ENCODE measurements at places on chromosomes 12 and 14.

DNA sequence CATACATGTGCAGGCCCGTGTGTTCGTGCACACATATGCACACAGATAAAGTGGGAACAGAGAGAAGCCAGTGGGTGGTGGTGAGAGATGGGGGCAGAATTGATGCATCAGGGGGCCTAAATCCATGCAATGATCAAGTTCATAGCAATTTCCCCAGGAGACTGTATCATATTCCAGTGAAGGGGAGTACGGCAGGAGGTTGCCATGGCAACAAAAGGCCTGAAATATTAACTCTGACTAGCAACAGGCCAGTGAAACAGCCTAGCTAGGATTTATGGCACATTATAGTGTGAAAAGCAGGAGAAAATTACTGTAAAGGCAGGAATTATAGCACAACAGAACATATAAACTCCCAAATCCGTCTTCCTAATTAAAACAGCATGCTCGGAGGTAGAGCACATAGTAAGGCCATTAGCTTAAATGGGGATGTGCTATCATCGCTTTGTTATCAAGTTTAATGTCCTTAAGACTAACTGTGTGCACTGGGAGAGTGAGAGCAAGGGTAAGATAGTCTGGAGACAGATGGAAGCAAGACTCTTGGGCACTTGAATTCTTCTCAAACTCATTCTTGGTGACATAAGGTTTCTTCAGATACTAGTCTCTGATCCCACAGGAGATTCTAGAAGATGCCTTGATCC, 806.3 kb downstream of the DIO2 start:
- DNase-seq = no peak

- no peak for DNase-seq
These were observed 66.4 kb downstream of the PTPRR start for GRCh38 chr12:70854138-70854537.

DNA sequence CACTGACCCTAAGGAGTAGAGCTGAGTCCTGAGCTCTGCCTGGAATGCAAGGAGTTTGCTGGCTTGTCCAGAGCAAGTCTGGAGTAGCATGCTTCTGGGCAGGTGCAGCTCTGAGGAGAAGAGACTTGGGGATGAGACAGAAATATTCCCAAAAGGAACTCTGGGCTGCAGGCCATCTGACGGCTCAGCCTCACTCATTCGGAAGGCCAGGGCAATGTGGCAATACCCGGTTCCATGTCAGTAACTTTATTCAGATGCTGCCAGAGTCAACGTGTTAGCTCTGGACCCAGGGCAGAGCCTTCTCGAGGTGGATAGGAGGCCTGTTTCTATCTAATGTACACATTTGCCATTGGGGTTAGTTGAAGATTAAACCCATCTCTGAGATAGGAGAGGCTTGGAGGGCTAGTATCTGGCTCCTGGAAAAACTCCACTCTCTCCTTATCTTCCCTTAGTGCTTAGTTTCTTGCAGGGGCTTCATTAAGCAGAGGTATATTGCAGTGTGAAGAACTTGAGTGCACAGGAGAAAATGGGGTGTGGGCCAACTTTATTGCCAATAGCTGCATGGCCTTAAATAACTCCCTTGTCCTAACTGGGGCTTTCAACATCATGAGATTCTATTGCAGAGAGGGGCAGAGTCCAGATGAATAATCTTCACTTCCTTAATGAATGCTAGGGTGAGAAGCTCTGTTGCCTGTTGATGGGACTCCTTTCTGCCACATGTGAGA, 65.6 kb downstream of the NTF3 start:
- DNase-seq = no peak

DNA sequence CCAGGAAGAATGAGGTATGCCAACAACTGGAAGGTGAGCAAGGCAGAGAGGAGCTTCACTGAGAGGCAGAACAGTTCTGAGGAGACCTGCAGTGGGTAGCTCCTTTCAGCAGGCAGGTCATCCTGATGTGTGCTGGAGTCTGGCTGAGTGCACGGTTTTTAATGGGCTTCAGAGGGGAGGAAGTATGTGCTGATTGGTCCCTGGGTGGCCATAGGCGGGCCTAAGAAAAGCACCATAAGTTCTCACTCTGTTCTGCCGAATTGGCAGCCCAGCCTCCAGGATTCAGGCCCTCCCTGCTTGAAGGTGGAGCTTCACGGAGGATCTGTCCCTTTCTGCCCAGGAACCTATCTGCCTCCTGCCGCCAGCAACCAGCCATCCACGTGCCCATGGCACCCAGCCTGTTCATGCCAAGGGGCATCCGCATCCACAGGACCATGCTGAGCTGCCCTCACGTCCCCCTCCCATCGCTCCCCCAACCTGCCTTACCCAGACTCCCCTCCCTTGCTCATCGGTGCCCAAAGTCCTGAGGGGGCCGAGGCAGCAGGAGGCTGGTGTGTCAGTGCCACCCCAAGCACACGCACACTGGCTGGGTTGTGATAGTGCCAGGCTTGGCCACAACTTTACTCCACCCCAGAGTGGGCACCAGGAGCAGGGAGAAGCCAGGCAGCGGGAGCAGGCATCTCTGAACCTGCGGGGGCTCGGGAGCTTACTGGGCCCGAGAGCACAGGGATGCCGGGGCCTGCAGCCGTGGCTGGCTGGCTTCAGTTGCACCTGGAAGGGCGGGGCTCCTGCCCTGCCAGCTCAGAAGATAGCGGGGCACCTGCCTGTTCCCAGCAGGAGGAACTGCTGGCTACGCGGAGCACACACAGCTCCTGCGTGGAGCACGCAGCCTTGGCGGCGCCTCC, 608.4 kb upstream of the FOXG1 start:
- no peak for DNase-seq

GRCh38 chr12:114266536-114266935, 139.4 kb downstream of the TBX5 start:
- DNase-seq = no peak

GRCh38 chr12:111870706-111871105, 28.7 kb downstream of the MAPKAPK5 start:
- DNase-seq = no peak

DNA sequence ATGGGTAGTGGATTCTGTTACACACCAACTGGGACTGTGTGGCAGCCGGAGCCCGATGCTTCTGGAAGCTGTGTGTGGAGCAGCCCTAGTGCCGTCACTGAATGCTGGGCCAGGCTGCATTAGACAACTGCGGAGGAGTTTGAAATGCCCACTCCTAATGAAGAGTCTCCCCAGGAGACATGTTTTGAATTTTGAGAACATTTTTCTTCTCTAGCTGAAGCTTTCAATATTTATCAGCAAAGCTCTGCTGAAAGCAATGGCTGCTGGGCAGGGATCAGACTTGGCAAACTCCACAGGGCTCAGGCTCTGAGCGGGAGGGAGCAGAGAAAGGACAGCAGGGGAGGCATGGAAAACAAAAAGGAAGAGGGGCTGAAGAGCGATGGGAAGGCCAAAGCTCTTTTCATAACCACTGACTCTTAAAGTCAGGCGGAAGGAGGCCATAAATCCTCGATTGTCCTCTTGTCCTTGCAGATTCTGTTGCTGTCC, 189.1 kb downstream of the MON2 start:
- no peak for DNase-seq

DNA sequence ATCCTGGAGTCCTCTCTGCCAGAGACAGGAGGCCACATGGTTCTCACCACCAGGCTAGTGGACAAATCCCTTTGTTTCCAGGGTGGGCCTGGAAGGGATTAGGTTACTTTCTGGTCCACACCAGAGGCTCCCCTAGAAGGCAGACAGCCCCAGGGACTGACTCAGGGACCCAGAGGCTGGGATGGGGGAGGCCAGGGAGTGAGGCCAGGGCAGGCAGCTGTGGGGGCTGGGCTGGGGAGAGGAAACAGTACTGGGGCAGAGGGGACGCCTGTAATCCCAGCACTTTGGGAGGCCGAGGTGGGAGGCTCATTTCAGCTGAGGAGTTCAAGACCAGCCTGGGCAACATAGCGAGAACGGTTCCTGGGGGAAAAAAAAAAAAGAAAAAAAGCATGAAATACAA, 64.7 kb downstream of the TNFAIP2 start:
- DNase-seq = no peak

- DNase-seq = no peak
These were observed 790 bp downstream of the SSH1 start for GRCh38 chr12:108856428-108857157.

DNA sequence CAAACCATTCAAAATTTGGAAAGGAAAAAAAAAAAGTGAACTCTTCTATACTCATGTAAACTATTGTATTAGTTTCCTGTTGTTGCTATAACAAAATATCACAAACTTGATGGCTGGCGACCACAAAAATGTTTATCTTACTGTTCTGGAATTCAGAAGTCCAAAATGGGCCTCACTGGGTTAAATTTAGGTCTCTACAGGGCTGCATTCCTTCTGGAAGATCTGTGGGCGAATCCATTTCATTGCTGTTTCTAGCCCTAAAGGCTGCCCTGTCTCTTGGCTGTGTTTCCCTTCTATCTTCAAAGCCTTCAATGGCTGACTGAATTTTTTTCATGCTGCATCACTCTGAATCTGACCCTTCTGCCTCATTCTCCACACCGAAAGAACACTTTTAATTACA, 105.1 kb upstream of the NAV3 start:
- DNase-seq = no peak

DNA sequence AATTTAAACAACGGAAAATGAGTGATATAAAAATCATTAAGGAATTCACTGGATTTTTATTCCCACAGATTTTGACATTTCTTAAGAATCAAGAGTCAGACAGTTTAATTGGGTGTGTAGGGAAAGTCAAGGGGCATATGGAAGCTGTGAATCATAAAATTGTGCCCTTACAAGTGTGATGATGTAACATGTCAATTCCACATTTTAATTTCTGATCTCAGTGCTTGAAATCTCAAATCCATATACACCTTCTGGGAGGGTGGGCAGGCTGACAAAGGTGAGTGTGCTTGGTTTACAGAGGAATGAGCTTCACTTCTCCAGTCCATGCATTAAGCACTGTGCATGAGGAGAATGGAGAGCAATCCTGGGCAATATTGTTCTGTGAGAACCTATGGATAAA, 1.0 kb upstream of the KRT6A start:
- no peak for DNase-seq

DNA sequence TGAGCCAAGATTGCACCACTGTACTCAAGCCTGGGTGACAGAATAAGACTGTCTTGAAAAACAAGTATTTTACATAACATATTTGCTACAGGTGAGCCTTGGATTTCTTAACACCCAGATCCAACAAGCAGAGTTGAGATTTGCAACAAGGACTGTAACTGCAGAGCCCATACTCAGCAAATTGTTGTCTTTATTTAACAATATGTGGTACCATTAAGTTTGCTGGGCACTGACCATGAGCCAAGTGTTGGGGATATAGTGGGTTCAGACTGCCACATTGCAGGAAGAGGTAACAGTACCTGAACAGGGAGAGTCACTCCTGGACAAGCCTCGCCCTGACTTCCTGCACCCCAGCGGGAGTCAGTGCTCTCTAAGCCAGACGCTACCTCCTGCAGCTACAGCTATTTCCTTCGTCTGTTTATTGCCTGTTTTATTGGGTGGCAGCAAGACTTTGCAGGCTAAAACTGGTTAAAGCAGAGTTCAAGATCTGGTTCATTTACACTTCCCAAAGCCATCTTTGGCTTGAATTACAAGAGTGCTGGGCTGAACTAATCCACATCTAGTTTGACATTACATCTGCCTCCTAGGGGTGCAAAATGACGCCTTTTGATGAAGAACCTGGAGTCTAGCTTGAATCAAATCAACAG, 12.5 kb downstream of the AHSA1 start:
- no peak for DNase-seq

- no peak for DNase-seq
These were observed 2.3 kb upstream of the TRAFD1 start for GRCh38 chr12:112122823-112123690.

DNA sequence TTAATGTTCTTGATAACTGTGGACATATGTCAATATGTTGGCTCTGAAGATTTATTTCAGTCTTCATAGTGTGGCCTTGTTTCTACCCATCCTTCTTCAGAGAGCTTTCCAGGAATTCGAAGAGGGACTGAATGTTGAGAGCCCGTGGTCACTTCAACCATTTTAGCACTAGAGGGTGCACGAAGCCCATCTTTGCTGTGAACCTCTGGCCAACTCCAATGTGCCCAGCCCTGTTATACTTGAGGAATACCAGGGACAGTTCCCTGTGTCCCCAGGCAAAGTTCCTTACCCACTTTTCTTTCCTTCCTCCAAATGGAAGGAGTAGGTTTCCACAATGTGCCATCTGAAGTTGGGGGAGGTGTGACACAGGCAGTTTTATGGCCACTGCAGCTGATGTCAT, 603.5 kb downstream of the RPL10L start:
- no peak for DNase-seq

GRCh38 chr12:105860561-105861207, 278.1 kb downstream of the NUAK1 start:
- DNase-seq = no peak

DNA sequence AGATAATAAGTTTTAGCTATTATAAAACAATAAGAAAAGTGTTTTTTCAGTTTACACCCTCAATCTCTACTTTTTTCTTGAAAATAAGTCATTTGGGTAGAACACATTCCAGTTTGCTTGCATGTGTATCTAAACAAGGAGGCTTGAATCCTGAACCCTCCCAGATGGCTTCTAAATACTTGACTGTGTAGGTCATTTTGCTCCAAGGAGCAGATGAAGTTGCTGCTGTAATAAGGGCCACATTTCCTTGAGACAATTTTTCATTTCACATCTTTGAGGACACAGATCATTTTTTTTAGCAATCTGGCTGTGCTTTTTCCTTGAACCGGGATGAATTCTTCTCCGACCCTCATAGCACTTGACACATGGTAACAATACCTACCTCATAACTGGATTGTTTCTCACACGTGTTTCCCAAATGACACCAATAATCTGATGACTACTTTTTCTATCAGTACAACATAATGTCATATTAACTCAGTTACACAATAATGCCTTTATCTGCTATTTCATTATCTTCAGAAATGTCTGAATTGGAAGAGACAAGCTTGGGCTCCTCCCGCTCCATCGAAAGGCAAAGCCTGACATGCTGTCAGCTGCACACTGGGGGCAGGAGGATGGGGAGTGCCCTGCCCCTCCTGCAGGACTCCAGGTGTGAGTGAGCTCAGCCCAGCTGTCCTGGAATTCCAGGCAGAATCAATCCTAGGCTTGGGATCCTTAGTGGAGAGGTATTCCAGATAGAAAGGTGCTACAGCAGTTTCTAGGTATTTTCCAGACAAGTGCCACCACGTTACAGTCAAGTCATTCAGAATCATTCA, 30.9 kb downstream of the GPHB5 start:
- no peak for DNase-seq

DNA sequence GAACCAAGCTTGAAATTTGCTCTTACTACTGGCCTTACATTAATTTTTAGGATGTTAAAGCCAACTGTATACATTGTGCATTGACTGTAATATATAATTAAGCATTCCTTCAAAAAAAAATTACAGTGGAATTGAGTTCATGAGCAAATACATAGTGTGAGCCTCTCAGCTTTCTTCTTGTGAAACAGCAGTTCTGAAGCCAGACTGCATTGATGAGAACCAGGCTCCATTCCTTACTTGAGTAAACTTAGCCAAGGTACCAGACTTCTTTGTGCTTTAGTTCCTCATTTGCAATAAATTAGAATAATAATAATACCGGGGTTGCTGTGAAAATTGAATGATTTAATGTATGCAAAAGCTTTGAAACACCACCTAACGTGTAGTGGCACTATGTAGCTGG, 169.5 kb downstream of the ANO4 start:
- no peak for DNase-seq
